ENCODE measurements at places on chromosomes 2 and 18.
A peak's percentile ranks its signal among the peaks of the same experiment; 100 is the strongest.

- DNase-seq, result peak; percentile 66
Observed at GRCh38 chr2:27754138-27754588, 17.4 kb upstream of the MRPL33 start.

- no peak for DNase-seq
Observed at GRCh38 chr2:83051538-83052170, 1407.4 kb downstream of the SUCLG1 start.

GRCh38 chr2:148696985-148697384 lies 52.4 kb downstream of the EPC2 start:
- no peak for DNase-seq

- DNase-seq, result no peak
Observed at GRCh38 chr2:10504994-10505820, 57.1 kb upstream of the ODC1 start.

- no peak for DNase-seq
Observed at GRCh38 chr2:205593891-205594290, 88.4 kb upstream of the NRP2 start.

DNA sequence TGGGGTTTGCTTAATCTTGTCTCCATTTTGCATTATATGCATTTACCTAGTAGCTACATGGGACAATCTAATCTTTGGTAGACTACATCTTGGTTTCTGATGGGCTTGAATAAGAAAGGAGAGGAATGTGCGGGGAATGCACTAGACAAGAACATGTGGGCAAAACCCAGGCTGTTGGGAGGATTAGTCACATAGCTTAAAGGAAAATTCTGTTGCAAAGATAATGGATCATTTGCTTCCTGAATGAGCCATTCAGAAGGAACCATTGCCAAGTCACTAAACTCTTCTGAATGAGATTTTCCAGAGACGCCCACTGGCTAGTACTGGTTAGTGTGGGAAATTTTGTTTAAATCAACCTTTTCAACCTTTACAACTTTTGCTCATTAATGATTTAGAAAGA lies 84.8 kb downstream of the OSBPL6 start:
- peak; percentile 28 for DNase-seq

All from Caki2 (cell line).